ENCODE measurements at places on chromosomes 1 and 21.

- DNase-seq: no peak
Observed at GRCh38 chr1:236532850-236533249, 9.1 kb downstream of the LGALS8 start.

- no peak for DNase-seq
Observed at GRCh38 chr1:100670083-100670482, 49.5 kb upstream of the VCAM1 start.

DNA sequence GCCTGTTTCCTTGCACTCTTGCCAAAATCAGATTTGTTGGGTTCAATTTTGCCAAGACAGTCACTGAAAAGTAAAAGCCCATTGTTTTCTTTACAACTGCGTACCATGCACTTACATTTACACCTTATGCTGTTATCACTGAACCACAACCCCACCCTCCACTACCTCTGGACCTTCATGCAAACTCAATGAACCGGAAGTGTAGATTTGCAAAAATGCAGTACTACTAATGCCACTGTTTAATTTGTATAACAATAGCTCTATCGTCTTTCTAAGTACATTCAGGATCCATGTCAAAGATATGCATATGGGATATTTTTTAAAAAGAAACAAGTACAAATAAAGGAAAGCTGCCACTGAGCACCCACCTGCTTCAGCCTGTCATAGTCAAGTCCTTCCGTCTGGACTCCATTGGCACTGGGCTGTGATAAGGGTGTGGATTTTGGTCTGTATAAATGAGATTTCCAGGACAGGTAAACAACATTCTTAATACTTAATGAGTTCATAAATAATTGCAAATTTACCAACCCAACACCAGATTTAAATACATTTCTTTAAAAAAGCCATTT, 72.9 kb upstream of the LBR start:
- DNase-seq: no peak

- no peak for DNase-seq
Observed at GRCh38 chr1:22490309-22490708, 38.7 kb downstream of the ZBTB40 start.
